CD4-positive, alpha-beta T cell treated with Interleukin-6 for 4 hours (primary cell): ENCODE measurements at places on chromosomes 2 and 18.

GRCh38 chr2:99708231-99708630 lies 218.4 kb upstream of the REV1 start:
- no peak for DNase-seq

DNA sequence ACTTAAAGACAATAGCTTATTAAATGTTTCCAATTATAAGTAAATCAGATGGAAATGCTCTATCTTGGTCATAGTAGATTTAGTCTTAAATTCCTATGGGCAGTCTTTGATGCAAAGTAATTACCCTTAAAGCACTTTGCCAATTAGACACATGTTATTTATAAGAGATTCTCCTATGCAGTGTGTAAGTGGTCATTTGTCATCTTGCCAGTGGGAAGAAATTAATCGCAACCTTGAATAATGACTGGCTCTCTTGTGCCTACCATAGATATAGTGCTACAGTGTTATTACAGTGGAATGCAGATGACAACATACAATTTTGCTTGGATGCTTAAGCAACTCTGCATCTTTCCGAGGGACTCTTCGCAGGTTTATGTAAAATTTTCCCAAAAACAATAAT lies 311.0 kb upstream of the THUMPD2 start:
- no peak for DNase-seq

DNA sequence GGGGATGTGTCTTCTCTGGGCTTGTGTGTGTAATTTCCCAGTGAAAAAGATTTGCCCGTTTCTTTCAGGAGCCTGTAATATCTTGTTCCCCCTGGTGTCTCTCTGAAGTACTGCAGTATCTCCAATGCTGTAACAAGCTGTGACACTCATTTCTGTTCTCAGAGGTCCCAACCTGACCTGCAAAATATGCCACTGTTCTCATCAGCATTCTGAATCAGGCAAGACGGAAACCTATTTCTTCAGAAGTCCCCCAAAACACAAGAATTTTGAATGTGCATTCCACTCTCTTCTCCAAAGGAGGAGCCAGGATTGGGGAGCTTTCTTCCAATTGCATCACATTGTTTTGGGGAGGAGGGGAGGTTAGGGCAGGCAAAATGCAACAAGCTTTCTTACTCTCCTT lies 77.0 kb upstream of the CNGA3 start:
- DNase-seq, result no peak

GRCh38 chr18:8786483-8787370 lies 81.4 kb downstream of the MTCL1 start:
- no peak for DNase-seq

- no peak for DNase-seq
Measured at GRCh38 chr18:24027156-24027827, 12.7 kb downstream of the TTC39C start.

DNA sequence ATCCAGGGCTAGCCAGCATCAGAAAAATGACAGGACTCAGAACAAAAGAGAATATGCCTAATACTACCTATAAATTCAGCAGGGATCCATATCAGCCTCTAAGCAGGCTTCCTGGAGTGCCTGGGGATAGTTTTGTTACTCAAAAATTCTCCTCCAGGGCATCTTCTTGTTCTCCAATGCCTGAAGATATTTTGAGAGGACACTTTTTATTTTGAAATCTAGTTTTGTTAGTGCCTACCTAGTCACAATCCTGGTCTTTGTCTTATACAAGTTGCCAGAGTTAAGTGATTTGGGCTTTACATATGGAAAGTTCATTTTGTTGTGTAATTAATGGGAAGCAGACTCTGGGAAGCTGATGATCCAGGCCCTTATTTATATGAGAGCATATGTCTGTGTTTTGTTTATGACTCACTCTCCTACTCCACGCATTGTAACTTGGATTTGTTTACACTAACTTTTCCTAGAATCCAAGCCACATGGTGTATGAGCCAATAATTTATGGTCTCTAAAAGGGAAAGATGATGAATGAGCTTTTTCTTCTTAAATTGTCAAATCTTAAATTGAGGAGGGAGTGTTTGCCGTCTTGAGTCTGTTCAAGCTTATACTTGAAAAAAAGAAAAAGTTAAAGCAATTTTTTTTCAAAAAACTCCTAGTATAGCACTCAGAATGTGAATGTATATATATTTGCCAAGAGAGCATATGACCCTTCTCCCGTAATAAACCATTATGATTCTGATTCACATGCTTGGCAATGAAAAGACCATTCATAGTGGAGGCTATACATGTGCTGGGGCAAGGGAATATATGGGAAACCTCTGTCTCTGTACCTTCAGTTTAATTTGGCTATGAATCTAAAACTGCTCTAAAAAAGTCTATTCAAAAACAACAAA lies 370.3 kb downstream of the SETBP1 start:
- no peak for DNase-seq

DNA sequence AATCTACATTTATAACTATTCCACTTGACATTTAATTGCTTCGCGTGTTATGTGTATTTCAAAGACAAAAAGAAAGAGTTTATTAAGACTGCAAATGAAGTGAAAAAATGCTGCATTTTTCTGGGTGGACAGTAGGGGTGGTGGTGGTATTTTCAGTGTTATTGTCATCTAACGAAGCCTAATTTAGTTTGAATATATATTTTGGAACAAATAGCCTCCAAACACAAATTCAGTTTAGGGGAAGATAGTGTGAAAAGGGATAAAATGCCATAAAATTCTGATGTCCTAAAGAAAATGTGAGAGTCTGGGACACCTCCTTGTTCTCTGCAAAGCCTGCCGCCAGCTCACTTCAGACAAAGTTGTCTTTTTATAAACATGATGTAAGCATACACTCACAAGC lies 425.1 kb downstream of the NRXN1 start:
- DNase-seq, result no peak
